K562 (cell line): ENCODE measurements at places on chromosomes 7 and 10.

DNA sequence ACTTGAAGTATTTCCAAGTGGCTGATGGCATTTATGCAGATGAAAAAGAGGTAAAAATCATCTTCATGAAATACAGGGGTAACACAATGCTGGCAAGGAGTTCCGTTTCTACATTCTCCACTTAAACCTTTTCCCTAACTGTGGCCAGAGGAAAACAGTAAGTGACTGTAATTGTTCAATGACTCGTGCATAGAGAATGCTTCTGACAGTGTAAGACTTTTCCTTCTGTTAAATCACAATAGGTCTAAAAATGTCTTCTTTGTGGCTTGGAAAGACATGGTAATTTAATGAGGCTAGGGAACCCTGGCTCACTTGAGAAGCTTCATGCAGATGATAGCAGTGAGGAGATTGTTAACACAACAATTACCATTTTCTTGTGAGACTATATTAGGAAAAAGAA is 50.3 kb upstream of the RSU1 start:
- no peak overlapping the region for H3K27ac ChIP-seq
- no peak for DNase-seq
- no peaks in the 10 kb centered on the region for H3K36me3 ChIP-seq
- no peak overlapping the region for H3K4me3 ChIP-seq
- H3K27me3 ChIP-seq: peaks cover 2% of the 10 kb centered on the region; the same call in 1 of the 3 replicates

DNA sequence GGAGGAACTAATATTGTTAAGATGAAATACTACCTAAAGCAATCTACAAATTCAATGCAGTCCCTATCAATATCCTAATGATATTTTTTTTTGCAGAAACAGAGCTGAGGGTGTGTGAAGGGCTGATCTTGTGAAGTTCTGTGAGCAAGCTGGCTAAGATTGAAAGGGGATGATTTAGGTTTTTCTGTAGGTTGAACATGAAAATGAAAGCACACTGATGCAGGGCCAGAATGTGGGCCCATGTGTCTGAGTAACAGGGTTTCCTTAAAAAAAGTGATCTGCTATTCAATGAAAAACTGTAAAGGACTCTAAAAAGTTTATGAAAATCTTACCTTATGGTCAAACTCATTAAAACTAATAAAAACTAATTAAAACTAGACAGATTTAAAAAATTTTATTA is 47.4 kb downstream of the GRB10 start:
- H3K36me3 ChIP-seq: peaks cover 5% of the 10 kb centered on the region; the same call in 2 of the 3 replicates
- H3K27me3 ChIP-seq: no peaks in the 10 kb centered on the region
- H3K4me1 ChIP-seq: no peaks in the 10 kb centered on the region; the same call in 1 of the 2 replicates
- no peak for DNase-seq
- H3K27ac ChIP-seq: no peak overlapping the region
- H3K4me3 ChIP-seq: no peak overlapping the region

DNA sequence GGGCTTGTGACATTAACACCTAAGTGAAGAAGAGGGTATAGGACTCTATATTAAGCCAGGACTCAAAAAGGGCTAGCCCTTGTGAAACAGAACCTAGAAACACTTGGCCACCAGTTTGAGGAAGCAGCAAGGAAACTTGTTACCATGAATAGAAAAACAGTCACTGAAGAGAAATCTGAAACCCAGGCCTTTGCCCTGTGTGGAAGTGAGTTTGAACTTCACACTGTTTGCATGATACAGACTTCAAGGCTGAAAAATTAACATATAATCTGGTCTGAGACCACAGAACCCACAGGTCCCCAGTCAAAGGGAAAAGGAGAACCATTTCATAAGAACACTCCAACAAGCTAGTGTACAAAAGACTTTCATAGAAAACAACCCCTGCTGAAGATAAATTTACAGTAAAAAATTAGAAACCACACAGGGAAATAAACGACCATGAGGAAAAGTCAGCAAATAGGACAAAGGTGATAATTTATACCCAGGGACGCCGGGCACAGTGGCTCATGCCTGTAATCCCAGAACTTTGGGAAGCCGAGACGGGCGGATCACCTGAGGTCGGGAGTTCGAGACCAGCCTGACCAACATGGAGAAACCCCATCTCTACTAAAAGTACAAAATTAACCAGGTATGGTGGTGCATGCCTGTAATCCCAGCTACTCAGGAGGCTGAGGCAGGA is 76.1 kb downstream of the SKIDA1 start:
- DNase-seq: no peak
- H3K27ac ChIP-seq: no peak overlapping the region
- H3K4me1 ChIP-seq: no peaks in the 10 kb centered on the region
- H3K4me3 ChIP-seq: no peak overlapping the region
- H3K36me3 ChIP-seq: no peaks in the 10 kb centered on the region

- no peaks in the 10 kb centered on the region for H3K36me3 ChIP-seq
- no peaks in the 10 kb centered on the region for H3K27me3 ChIP-seq
- no peak overlapping the region for H3K27ac ChIP-seq
- no peak overlapping the region for H3K4me3 ChIP-seq
- no peak for DNase-seq
Measured at GRCh38 chr7:37484426-37485073, 35.9 kb upstream of the ELMO1 start.

- H3K27me3 ChIP-seq: no peaks in the 10 kb centered on the region
- no peak for DNase-seq
- no peaks in the 10 kb centered on the region for H3K36me3 ChIP-seq
Measured at GRCh38 chr10:36183726-36184125, 541.6 kb upstream of the FZD8 start.

DNA sequence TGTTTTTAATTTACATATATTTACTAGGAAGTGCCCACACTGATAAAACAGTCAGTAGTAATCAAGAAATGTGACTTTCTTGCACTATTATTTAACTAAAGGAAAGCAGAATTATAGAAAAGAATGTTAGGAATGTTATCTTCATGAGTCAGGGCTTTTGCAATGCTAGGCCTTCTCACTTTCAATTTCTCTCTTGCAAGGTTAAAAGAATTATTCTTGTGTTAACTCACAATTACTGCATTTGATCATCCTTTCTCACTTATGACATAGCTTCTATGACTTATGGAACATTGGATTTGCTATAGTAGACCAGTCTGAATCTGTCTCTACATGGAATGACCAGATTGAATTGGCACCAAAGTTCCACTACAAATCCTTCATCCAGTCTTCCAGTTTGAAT is 192.4 kb downstream of the SDK1 start:
- no peak overlapping the region for H3K4me3 ChIP-seq
- no peak for DNase-seq
- H3K36me3 ChIP-seq: no peaks in the 10 kb centered on the region
- no peaks in the 10 kb centered on the region for H3K4me1 ChIP-seq

- peaks cover 40% of the 10 kb centered on the region for H3K27me3 ChIP-seq
- DNase-seq: no peak
- H3K27ac ChIP-seq: no peak overlapping the region
- H3K36me3 ChIP-seq: no peaks in the 10 kb centered on the region
Measured at GRCh38 chr7:133115596-133115995, 33.7 kb upstream of the CHCHD3 start.

DNA sequence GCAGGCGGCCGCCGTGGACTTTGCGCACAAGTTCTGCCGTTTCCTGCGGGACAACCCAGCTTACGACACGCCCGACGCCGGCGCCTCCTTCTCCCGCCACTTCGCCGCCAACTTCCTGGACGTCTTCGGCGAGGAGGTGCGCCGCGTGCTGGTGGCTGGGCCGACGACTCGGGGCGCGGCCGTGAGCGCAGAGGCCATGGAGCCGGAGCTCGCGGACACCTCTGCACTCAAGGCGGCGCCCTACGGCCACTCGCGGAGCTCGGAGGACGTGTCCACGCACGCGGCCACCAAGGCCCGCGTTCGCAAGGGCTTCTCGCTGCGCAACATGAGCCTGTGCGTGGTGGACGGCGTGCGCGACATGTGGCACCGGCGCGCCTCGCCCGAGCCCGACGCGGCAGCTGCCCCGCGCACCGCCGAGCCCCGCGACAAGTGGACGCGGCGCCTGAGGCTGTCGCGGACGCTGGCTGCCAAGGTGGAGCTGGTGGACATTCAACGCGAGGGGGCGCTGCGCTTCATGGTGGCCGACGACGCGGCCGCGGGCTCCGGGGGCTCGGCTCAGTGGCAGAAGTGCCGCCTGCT is 14.1 kb downstream of the SH2B2 start:
- DNase-seq: no peak
- peaks cover 89% of the 10 kb centered on the region for H3K27me3 ChIP-seq
- H3K4me3 ChIP-seq: no peak overlapping the region
- H3K4me1 ChIP-seq: no peaks in the 10 kb centered on the region
- no peak overlapping the region for H3K27ac ChIP-seq

DNA sequence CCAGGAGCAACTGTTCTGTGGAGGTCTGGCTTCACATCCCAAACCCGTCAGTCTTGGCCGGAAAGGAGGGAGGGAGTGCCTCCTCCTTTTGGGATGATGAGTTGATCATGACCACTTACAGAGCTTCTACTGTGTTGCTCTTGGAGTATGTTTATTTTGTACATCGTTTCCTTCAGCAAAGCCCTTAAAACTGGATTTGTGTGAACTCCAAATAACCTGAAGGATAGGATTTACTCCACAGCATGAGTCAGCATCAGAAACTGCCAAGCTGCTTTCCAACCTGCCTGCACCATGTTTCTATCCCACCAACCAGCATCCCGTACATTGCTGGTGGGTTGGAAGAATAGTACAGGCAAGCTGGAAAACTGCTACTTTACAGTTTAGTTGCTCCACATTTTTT is 3.5 kb downstream of the CCDC201 start:
- no peak overlapping the region for H3K27ac ChIP-seq
- H3K4me3 ChIP-seq: no peak overlapping the region
- H3K4me1 ChIP-seq: no peaks in the 10 kb centered on the region
- H3K27me3 ChIP-seq: peaks cover 17% of the 10 kb centered on the region
